Activated CD4-positive, alpha-beta T cell treated with anti-CD3 and anti-CD28 coated beads for 36 hours (primary cell): ENCODE measurements at places on chromosomes 1 and 21.

DNA sequence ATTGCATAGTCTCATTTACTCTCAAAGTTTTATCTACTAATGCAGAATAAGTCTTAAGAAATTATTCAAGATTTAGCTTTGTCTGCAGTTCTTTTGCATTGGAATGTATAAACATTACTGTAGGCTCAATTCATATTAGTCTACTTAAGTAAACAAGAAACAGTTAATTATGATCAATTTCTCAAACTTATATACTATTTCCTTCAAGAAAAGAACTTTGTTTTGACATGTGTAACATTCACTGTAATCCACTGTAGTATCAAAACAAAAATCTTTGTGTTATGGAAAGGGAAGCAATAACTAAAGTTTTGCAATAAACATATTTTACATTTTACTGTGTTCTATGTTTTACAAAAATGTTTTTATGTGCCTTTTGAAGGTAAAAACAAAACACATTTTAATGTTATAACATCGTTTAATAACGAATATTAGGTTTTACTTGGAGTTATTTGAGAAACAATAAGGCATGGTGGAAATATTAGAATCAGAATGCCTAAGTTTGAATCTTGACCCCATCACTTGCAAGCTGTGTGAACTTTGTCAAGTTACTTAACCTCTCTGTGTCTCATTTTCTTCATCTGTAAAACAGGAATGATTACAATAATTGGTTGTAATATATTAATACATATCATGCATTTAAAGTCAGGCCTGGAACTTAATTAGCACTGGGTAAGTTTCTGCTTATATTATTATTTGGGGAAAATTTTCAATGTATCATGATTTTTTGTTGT is 77.0 kb upstream of the DPH5 start:
- DNase-seq, result no peak

- peak; percentile 83 for DNase-seq
Observed at GRCh38 chr1:228459091-228459993, 27.8 kb upstream of the RNF187 start.

DNA sequence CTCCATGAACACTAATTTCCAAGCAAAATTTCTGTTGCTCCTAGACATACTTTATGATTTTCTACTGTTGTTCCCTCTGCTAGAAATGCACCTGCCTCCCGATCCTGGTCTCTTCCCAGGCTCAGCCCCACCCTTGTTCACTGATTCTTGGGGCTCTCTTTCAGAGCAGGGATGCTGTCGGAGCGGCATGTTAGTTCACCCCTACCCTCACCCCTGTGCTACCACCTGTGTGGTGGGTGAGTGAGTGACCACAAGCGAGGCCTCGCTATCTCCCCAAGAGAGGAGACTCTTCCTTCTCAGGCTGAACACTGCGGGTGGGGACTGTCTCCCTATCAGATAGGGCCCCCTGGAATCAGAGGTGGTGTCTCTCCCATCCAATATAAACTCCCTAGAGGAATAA is 4.9 kb upstream of the S100A8 start:
- DNase-seq, result no peak

DNA sequence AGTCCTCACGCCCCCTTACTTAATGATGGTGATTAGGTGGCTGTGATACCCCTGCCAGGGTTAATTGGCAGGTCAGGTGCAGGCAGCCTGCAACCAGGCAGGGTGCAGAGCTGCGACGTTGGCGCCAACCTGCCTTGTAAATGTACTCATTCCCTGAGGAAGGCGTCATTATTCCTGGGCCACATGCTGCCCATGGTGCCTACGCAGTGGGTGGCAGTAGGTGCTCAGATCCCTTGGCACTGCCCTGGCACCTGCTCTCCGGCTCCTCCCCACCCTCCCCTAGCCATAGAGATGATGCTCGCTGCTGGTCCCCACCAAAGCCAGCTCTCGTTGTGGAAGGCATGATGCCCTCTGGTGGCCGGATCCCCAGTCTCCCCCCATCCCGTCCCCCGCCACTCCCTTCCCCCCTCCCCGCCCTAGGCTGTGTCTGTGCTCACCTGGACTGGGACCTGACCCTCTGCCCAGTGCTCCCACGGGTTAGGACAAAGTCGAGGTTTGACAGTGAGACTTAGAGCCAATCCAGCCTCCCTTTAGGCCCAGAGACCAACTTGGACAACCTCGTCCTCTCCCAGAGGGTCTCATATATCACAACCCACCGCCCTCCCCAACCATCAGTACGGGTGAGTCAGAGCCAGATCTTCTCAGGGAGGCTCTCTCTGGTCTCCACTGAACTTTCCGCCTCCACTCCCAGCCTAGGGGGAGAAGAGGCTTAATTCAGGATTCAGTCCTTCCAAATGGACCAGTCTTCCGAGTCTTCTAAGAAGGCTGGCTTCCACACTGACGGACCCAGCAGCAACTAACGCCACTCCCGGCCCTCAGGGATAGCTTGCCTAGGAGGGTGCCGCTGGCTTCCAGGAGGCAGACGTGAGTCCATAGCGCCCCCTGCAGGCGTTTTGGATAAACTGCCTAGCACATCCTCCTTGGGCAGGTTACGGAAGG is 5.7 kb downstream of the KRTCAP2 start:
- peak; percentile 95 for DNase-seq

DNA sequence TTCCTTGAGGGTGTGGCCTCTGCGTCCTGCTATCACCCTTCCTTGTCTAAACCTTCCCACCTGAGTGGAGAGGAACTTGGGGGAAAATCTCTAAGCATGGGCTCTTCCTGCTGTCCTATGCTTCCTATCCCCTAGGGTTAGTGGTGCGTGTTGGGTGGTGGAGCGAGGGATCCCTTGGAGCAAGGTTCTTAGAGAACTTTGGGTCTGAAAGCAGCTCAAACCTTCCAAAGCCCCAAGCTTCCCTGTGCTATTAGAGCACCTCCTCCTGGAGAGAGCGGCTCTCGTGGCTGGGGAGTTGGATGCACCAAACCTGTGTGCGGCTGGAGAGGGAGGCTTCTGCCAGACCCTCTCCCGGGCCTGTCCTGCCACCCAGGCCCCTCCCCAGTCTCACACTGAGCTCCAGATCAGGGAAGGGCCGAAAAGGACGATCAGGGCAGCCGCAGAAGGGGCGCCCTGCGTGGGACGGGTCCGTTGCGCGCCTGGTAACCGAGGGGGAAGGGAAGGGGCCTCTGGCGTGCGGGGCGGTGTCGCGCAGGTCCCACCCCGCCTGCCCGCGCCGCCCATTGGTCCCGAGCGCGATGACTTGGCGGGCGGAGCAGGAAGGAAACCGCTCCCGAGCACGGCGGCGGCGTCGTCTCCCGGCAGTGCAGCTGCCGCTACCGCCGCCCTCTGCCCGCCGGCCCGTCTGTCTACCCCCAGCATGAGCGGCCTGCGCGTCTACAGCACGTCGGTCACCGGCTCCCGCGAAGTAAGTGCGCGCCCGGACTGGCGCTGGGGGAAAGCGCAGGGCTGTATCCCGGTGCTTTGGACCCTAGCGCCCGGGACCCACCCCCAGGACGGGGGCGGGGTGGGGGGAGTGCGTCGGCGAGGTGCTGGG is at the start of gene SH3BGRL3:
Gene SH3BGRL3, plus strand, starts transcription at position 631 of the 877 bp plus-strand sequence. Its CDS starts 70 bp downstream, at position 701.
- DNase-seq, result peak; percentile 92

- no peak for DNase-seq
Observed at GRCh38 chr1:119083479-119083878, 57.0 kb downstream of the WARS2 start.

- no peak for DNase-seq
Observed at GRCh38 chr1:87878873-87879272, 550.2 kb downstream of the LMO4 start.

DNA sequence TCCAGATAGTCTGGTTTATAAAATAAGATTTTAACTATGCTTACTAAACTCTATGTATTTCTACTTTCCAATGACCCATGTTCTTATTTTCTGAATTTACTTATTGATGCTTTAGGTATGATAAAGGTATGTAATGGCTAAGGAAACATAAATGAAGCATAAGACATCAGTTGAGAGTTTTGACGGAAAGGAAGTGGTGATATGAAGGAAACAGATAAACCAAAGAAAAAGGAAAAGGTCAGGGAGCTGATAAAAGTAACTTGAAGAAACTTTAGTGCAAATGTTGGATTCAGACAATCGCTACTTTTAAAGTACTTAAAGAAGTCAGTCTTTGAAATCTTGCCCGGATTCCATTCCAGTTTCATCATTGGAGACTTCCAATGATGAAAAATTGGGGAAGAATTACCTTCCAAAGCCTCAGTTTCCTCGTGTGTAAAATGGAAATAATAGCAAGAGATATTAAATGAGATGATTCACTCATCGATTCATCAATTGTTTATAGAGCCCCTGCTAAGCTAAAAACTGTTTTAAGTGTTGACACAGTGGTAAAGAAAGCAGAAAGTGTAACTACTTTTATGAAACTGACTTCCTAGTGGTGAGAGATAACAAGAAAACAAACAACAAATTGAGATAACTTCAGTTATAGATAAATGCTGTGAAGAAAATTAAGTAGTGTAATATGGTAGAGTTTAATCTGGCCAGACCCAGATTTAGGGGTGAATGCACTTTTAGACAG is 10.6 kb downstream of the PTPRC start:
- no peak for DNase-seq

- no peak for DNase-seq
Observed at GRCh38 chr1:12506281-12507280, 111.4 kb downstream of the DHRS3 start.

GRCh38 chr1:199549421-199549820 is 478.1 kb upstream of the NR5A2 start:
- DNase-seq, result no peak

DNA sequence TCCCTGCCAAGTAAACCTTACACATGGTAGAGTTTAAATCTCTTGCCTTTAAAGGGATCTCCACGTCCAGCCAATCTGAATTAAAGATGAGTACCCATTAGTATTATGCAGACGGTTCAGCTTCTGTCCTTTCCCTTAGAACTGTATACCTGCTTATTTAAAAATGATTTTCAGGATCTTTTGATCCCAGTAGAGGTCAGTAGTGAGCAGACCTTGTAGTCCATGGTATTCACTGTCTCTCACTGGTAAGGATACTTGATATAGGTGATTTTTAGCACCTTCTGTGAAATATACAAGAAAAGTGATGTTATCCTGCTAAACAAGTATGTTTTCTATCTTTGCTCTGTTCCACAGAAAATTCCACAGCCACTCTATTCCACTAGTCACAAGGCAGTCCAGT is 1211.6 kb upstream of the ADGRL4 start:
- no peak for DNase-seq

DNA sequence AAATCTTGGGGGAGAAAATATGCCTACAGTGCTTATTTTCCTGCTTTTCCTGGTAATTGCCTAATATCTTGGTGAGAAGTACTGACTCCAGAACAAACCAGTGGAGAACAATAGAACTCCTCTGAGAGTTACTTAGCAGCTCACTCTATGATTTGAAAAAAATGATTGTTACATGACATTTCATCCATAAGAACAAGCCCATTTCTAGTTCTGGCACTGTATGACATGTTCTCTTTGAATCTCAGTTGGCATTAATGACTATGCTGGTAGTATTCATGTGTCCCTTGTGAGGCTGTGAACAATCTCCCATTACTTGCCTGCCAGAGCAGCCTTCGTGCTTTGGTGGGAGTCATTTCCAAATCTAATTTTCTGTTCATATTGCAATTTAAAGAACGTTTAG is 58.0 kb downstream of the CLIC4 start:
- DNase-seq, result no peak

DNA sequence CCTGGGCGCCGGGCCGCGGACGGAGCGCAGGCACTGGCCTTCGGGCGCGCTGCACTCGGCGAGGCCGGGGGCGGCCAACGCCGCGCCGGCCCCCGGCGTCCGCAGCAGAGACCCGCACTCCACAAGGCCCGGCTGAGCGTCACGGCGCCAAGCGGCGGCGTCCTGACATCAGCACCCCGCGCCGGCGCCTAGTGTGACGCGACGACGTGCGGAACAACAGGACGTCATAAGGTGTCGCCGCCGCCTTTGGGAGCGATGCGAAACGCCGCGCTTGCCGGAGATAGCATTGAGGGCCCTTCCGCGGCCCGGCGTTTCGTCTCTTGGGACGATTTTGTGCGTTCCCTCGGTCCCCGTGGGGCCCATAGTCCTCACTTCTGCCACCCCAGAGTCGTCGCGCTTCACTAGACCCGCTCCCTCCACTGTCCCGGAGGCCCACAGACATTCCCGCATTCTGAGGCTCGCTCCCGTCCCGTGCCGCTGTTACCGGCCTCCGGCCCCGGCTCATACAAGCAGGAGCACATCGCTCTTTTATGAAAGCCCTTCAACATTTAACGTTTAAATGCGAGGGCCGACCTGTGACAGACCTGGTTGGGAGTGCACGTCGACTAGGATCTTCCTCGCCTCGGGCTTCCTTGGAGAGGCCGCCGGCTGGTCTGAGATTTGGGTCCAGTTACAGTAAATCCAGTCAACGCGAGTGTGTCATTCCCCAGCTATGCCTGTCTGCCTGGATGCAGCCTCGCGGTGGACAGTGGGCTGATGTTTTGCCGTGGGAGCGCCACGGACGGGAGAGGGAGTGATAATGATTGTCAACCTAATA is at the start of gene SSU72:
Gene SSU72, minus strand, starts transcription at position 143 of the 817 bp plus-strand sequence. CDS start 306 bp downstream, outside the sequence.
- DNase-seq, result peak; percentile 97

DNA sequence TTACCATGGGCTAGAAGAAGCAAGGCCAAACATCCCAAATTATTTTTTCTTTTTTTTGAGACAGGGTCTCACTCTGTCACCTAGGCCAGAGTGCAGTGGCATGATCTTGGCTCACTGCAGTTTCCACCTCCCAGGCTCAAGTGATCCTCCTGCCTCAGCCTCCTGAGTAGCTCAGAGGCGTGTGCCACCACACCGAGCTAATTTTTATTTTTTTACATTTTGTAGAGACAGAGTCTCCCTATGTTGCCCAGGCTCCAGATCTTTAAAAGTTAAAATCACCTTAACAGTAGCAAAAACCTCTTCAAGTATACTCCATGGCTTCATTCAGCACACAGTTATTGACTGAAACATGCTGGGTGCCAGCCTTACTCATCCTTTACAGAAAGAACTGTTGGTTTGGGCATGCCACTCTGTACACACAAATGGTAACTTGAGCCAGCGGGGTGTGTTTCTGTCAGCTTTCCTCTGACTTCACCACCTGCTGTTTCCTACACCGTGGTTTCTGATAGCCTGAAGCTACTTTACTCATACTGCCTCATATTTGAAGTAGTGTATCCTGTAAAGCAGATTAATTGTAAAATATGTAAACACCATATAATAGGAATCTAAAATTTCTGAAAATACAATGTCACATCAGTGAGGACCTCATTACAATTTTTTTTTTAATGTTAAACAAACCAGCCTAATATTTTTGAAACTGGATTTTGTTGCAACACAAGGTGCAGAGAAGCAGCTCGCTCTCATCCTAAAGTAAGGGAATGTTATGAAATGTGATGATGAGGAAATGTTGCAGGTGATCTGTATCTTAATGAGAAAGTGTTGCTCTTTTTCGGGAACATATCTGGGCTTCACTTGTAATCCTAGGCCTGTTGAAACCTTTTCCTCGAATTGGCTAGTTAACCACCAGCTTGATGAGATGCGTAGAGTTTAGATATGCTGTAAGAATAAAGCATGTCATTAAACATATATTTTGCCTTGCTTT is 113.9 kb downstream of the ATP5PO start:
- peak; percentile 12 for DNase-seq

- no peak for DNase-seq
Observed at GRCh38 chr21:36560933-36561575, 81.1 kb upstream of the CLDN14 start.

GRCh38 chr21:32795802-32796559 is 24.4 kb upstream of the PAXBP1 start:
- DNase-seq, result no peak
